ENCODE measurements at places on chromosomes 7 and 10.
A peak's percentile ranks its signal among the peaks of the same experiment; 100 is the strongest.

DNA sequence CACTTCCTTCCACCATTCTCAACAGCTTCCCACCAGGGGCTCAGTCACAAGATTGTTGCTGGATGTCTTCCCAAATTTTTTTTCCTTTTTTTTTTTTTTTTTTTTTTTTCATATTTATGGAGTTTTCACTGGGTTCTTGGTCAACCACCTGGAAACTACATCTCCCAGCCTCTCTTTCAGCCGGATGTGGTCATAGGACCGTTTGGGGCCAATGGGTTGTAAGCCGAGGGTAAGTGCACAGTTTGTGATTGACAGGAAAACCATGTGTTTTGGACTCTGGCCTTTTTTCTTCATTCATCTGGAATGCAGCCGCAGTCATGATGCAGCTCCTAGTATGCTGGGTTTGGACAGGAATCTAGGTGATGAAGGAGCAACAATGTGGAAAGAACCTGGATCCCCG lies 337.1 kb upstream of the FOXK1 start:
- DNase-seq: no peak

GRCh38 chr10:131644864-131645658 lies 255.7 kb upstream of the PPP2R2D start:
- DNase-seq: no peak

GRCh38 chr7:143003393-143004051 lies 23.4 kb downstream of the OR9A2 start:
- peak; percentile 21 for DNase-seq

DNA sequence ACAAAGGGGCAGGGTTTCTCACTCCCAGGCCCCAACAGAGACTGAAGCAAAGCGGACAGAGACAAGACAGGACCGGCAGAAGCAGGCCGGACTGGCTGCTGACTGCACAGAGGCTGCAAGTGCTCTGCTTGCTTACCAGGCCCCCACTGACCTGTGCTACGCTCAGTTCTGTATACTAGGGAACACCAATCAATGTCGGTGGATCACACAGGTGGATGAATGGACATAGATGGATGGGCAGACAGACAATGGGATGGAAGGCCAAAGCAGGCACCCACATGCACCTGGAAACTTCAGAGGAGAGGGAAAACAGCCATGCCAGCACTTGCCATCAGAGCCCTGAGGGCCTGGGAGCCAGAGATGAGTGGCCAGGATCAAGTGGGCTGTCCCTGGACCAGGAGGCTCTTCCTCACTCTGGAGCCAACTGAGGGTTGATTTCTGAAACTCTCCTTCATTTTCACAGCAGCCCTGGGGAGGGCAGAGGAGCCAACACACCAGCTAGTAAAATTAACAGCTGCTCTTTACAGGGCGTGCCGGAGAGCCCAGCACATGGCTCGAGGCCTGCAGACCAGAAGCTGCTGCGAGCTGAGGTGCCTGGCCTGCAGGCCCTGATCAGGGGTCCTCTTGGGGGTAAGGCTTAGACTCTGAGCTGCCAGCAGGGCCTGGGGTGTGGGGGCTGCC lies 243.6 kb downstream of the KCNMA1 start:
- no peak for DNase-seq

DNA sequence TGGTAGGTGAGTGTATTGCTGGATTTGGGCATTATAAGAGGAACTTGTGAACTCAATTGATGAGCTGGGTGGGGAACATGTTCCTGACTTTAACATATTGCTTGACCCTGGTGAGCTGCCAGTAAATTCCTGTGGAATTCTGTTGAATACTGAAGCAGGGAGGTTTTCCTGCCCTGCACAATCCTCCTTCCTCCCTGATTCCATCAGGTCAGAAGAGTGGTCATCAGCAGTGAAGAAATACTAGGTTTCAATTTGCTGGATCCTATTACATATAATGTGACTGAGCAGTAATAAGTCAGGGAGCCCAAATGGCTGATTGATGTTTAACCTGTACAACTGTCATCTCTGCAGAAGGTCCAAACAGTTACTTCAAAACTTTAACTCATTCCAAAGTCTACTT lies 581.2 kb downstream of the SUGCT start:
- DNase-seq: no peak

DNA sequence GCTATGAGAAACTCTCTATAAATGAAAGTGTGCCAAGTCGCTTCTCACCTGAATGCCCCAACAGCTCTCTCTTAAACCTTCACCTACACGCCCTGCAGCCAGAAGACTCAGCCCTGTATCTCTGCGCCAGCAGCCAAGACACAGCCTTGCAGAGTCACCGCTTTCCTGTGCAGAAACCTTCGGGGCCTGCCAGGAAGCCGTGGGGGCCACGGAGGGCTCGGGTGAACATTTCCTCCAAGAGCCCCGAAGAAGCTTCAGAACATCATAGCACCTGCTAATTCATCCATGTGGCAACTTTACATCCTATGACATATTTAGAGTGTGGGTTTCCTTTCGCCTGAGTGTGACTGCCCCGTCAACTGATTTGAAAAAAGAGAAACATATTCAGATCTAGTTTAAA lies 55.7 kb upstream of the PRSS58 start:
- DNase-seq: no peak

DNA sequence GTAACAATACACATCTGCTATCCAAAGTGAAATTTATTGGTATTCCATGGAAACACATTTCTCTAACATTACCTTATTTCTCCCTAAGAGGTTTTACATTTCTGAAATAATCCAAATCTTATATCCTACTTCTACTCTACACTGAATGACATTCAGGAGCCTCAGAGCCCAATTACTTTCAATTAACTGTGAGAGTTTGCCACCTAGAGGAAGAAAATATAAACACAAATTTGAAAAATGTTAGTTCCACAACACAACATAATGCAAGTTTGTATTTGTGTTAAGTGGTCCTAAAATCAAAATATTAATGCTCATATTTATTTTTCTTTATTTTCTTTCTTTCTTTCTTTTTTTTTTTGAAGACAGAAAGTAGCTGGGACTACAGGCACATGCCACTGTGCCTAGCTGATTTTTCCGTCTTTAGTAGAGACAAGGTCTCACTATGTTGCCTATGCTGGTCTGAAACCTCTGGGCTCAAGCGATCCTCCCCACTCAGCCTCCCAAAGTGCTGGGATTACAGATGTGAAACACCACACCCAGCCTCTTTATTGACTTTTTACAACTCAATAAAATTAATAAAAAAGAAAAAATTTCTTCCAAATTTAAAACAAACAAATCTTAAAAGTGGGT lies 46.0 kb downstream of the ATAD1 start:
- DNase-seq: no peak

- no peak for DNase-seq
Measured at GRCh38 chr10:131926743-131927595, 26.2 kb downstream of the PPP2R2D start.

DNA sequence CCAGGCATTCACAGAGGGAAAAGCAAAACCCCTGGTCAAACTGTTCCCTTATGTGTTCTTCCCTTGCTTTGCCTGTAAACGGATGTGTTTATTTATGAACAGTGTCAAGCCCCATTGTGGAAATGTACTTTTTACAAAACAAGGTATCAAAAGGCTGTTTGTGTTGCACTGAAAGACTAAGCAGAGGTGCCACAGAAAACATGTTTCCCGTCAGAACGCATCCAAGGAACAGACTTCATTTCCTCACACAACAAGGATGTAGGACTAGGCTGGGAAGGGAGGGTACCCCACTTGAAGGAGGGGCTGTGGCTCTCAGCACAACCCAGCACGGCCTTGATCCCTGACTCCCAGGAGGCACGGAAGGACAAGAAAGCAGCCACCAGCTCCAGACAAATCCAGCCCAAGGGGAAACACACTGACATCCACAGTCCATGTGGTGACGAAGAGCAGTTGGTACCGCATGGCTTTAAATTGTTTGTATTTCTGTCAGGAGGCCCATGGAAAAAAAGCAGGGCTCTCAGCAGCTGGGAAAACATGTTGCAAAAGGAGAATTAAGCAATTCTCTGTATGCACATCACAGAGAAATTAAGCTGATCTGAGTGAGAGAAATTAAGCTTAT lies 85.6 kb downstream of the RNF216 start:
- DNase-seq: no peak

DNA sequence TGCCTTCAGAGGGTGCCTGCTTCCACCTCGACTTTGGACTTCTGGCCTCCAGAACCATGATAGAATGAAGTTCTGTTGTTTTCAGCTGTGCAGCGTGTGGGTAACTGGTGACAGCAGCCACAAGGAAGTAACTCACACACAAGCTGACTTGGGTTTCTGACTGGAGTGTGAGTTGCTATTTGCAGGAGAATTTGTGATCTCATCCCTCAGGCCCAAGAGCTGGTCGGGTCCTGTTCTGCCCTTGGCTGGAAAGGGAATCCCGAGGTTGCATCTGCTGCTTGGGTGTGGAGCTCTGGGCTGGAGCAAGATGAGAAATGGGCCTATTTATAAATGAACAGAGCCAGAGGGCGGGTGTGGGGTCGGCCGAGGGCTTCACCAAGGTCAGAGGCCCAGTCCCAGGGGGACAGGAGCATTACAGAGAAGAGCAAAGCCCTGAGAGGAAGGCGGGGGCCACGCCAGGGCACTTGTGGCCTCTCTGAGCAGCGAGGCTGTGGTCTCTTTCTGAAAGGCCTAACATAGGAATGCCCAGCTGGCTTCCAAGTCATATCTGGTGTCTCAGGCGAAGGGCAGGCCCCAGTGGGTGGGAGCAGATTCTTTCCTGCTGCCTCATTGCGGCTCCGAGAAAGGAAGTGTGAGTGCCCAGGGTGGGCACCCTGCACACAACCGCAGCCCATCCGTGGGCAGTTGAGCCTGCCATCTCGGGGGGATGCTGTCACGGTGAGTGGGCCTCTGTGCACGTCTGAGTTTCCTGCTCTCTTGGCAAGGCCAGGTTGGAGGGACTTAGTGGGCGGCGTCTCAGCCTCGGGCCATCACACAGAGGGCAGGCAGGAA lies 26.5 kb upstream of the C10orf71 start:
- no peak for DNase-seq

DNA sequence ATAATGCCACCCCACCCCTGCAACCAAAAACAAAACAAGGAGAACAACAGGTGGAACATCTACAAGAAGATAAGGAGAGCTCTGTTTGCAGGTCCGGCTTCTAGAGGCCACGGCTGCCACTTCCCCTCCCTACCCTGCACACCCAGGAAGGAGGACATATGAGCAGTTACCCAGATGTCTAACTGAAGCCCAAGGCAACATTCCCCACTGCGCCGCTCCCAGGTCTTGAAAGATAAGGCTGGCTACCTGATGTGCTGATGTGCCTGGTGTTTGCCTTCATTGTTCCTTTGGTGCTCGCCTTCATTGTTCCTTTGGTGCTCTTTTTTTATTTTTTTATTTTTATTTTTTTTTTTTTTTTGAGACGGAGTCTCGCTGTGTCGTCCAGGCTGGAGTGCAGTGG lies 21.0 kb downstream of the HPS6 start:
- DNase-seq: no peak

- no peak for DNase-seq
Measured at GRCh38 chr7:66790725-66791124, 50.2 kb downstream of the RABGEF1 start.

GRCh38 chr10:10605551-10606081 lies 412.1 kb upstream of the CELF2 start:
- DNase-seq: no peak

DNA sequence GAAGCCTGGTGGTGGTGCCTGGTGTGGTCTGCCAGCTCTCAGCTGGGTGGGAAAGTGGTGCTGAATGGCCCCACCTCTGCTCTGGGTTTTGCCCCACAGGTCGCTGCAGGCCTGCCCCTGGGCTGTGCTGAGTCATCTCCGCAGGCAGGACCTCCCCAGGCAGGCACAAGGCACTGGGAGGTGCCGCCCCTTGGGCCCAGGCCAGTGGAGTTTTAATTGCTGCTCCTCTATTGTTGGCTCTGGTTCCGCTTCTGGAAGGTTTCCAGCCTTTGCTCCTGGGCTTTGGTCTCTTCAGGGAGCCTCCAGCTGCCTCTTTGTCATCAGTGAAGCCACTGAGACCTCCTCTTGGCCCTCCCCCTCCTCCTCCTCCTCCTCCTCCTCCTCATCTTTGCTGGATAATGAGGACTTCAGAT lies 180.3 kb upstream of the GRB10 start:
- peak; percentile 43 for DNase-seq

- no peak for DNase-seq
Measured at GRCh38 chr10:96310321-96310669, 6.1 kb downstream of the DNTT start.

- DNase-seq: no peak
Measured at GRCh38 chr7:153541903-153542302, 510.3 kb upstream of the DPP6 start.

- DNase-seq: no peak
Measured at GRCh38 chr10:133124357-133125211, 35.4 kb upstream of the KNDC1 start.

DNA sequence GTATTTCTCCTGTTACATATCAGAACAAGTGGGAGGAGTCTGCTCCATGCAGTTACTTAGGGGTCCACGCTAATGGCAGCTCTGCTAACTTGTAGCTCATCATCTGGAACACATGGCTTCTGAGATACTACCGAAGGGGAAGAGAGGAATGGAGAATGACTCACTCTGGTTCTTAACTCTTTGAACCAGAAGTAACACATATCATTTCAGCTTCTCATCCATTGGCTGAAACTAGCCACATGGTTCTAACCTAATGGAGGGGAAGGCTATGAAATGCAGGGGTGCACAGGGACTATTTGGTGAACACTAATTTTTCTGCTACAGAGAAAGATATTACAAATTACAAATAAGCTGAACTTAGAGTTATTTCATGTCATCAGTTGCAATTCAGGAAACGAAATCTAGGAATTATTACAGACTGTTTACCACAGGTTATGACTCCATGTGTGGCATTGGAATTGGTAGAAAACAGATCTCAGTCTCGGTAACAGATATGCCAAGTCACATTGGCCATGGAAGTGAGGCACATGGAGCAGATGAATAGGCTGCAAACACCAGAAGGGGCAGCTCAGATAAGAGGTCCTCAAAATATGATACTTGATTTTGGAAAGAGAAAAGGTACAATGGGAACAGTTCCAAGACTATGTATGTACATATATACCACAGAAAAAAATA lies 9.4 kb upstream of the KAT6B start:
- DNase-seq: no peak

GRCh38 chr7:43698460-43699255 lies 30.7 kb downstream of the COA1 start:
- DNase-seq: no peak

DNA sequence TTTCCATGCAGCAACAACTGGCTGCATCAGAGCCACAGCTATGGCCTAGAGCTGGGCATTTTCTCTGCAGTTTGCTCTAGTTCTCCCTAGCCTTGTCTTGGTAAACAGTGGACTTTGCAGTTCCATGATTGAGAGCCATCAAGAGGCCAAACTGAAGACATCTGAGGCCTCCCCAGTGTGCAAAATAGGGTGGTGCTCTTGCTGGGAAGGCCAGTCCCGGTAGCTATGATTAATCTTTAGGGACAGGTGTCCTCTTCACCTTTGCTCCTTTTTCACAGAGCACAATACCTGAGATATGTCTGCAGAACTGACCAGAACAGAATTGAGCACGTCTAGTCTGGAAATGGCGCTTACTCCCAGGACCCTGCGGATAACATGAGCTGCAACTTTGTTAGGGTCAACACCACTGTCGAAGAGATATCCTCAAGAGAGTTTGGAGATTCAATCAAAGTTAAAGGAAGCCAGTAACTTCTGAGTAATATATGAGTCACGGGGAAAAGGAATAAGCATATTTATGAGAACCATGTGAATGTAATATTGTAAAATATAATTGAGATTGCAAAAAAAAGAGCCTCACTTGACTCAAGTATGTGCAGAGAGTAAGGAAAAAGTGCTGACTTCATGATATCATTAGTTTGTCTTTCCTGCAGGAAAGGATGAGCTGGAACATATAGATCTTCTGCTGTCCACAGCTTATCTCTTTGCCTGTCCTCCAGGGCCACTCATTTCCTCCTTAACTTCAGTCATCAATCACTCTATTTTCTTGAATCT lies 76.7 kb downstream of the ANK3 start:
- no peak for DNase-seq

GRCh38 chr7:21507627-21508343 lies 35.1 kb upstream of the DNAH11 start:
- no peak for DNase-seq

Measured in NCI-H1436 (cell line).